ENCODE measurements at places on chromosomes 7 and 10.

GRCh38 chr7:1059200-1060091 is 15.1 kb downstream of the GPR146 start:
- DNase-seq = no peak

DNA sequence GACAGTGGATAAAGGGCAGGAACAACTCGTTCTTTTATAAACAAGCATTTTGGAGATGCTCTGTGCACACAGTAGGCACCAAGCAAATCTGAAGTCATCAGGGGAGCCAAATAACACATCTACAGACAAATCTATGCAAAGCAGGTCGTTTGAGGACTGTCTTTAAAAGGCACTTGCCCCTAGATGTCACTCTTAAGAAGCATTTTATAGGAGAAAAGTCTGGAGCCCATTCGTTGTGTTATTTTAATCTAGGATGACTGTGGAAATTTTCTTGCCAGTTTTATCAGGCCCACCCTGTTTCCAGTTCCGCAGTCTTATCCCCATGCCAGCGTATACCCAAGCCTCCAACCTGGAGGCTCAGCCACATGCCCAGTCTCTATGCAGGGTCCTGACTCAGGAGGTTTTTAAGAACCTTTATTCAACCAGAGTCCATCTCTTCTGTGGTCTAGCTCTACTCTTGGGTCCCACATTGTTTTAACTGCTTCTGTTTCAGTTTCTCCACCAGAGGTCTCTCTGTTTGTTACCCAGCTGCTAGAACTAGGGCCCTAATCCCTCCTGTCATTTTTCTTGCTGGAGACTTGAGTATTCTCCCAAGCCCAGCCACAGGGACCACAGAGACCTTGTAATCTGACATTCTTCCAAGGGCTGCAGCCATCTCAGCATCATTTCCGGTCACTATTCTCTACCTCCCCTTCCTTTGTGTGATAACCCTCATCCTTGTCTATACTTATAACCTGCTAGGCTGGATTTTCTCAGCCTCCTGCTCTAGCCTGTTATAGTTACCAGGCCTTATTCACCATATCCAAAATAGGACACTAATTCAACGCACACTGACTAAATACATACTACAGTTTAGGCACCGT is 26.7 kb downstream of the PIK3CG start:
- DNase-seq = no peak

GRCh38 chr7:20696002-20696605 is 80.6 kb downstream of the ABCB5 start:
- no peak for DNase-seq

DNA sequence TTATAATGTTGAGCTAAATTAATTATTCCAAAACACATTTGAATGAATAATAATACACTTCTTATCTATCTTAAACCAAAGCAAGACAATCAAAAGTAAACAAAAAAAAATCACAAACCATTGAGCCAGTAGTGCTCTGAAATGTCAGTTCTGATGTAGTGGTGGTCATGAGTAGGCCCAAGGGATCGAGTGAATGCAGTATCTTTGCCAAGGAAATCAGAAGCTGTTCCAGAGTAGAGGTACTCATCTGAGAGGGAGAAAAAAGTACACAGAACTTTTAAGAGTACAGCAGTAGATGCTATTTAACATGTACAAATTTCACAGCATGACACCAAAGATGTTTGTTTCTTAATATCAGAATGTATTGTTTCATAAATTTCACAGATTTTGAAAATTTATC is 121.5 kb downstream of the SEMA3D start:
- no peak for DNase-seq

- peak; percentile 55 for DNase-seq
These were observed 162.2 kb upstream of the FAM3C start for GRCh38 chr7:121558288-121558687.

GRCh38 chr7:83610649-83611304 is 38.2 kb downstream of the SEMA3E start:
- DNase-seq = no peak

DNA sequence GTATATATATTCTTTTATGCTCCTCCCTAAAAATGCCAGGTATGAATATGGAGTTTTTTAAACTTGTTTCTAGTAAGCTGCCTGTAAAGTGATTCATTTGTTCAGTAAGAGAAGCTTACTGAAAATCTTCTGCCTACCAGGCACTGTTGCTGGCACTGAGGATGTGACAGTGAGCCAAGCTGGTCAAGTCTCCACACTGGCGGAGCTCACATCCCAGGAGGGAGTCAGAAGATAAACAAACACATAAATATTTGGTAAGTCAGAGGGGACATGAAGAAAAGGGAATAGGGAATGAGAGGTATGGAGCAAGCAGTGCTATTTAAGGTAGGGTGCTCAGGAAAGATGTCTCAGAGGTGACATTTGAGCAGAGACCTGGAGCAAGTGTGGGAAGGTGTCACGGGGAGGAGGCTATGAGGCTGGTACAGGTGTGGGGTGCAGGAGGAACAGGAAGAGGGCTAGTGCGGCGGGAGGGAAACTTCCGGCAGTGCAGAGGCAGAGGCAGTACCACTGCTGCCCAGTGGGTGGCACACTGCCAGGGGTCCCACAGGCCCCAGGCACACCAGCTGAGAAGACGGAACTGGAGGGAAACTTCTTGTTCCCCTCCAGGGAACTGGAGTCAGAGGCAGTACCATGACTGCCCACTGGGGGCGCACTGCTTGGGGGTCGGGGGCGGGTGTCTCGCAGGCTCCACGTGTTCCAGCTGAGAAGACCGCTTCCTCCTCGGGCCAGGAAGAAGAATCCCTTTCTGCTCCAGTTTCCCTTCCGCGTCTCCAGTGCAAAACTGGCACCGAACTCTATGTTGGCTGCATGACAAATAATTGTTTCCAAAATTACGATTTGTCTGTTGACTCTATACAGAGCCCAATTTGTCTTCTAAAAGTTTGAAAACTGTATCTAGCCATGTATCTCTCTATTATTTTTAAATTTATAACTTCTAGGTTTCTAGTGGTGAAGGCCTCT is 161.0 kb downstream of the TEX36 start:
- no peak for DNase-seq

GRCh38 chr7:35691827-35692307 is 3.1 kb downstream of the HERPUD2 start:
- DNase-seq = no peak

DNA sequence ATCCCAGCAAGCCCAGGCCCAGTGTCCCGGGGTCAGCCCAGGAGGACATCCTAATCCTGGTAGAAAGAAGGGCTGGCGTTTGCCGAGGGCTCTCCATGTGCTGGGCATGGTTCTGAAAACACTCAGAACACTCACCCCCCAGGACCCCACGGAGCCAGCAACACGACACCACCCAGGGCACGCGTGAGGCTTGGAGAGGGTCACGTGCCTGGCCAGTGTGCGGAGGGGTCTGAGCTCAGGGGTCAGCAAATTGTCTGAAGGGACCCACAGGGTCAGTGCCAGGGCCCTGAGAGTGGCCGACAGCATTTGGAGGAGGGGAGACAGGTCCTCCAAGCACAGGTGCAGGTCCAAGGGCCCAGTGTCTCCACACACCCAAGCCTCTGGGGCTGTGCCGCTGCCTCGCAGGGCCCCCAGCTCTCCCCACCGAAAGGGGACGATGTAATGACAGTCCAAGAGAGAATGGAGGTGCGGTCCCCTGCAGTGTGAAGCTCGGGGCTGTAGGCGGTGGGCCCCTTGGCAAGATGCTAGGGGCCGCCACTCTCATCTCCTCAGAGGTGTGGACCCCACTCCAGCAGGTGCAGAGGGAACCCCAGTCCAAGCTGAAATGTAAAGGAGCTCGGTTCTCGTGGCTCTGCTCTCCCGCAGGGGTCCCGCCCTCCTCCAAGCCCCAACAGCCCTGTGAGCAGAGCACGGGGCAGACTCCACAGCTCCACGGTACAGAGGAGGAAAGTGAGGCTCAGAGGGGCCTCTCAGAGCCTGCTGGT is 7.8 kb downstream of the FOXL3 start:
- no peak for DNase-seq

- no peak for DNase-seq
These were observed 6.8 kb upstream of the EIF3A start for GRCh38 chr10:119087271-119087882.

GRCh38 chr10:114437473-114438292 is 33.4 kb upstream of the AFAP1L2 start:
- DNase-seq = no peak

- DNase-seq = no peak
These were observed 498.1 kb upstream of the POT1 start for GRCh38 chr7:125427676-125428075.

GRCh38 chr10:116892907-116893685 is 43.8 kb downstream of the ENO4 start:
- DNase-seq = no peak

DNA sequence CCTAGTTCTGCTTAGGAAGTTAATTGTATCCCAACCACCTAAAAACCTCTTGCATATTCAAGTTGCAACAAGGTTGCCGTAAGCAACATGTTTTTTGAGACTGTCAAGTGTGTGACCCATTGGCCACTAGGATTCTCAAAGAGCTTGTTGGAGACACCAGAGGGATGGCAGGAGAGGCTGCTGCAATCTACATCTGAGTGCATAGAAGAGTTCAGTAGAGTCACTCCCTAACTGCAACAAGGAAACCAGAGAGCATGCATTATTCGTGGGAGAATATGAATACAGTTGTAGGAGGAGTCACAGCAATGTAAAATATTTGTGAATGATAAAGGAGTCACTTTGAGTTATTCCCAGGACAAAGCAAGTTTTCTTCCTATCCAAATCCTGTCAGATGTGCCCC is 538.6 kb downstream of the TNS3 start:
- no peak for DNase-seq

DNA sequence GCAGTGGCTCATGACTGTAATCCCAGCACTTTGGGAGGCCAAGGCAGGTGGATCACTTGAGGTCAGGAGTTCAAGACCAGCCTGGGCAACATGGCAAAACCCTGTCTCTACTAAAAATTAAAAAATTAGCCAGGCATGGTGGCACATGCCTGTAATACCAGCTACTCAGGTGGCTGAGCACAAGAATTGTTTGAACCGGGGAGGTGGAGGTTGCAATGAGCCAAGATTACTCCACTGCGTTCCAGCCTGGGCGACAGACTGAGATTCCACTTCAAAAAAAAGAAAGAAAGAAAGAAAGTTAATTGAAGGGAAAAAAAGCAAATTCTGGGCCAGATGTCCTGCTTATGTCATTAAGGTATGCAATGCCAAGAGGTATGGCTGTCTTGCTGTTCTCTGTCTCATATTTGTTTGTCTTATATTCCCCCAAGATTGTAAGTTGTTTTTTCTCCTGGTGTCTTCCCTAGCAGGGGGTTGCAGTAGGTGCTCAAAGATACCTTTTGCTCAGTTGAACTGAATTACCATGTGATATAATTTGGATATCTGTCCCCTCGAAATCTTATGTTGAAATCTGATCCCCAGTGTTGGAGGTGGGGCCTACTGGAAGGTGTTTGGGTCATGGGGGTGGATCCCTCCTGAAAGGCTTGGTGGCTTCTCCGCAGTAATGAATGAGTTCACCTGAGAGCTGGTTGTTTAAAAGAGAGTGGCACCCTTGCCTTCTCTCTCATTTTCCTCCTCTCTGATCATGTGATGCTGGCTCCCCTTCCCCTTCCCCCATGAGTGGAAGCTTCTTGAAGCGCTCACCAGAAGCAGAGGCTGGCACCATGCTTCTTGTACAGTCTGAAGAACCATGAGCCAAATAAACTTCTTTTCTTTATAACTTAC is 60.9 kb downstream of the MYOF start:
- no peak for DNase-seq

DNA sequence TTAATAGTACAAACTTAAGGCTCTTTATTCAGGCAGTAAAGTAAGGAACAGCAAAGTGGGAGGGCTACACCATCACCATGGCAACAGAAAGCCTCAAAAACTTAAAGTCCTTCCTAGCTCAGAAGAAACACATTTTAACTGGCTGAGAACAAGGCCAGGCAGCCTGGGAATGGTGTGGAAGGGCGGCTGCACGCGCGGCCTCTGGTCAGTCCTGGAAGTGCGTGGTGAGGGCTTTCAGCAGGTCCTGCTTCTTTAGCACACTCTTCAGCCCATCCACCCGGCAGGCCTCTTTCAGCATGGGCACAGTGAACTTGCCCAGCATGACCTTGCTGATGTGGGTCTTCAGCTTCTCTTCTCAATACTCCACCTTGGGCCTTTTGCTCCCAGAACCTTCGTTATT is 133.0 kb downstream of the CYP26A1 start:
- DNase-seq = peak; percentile 70

DNA sequence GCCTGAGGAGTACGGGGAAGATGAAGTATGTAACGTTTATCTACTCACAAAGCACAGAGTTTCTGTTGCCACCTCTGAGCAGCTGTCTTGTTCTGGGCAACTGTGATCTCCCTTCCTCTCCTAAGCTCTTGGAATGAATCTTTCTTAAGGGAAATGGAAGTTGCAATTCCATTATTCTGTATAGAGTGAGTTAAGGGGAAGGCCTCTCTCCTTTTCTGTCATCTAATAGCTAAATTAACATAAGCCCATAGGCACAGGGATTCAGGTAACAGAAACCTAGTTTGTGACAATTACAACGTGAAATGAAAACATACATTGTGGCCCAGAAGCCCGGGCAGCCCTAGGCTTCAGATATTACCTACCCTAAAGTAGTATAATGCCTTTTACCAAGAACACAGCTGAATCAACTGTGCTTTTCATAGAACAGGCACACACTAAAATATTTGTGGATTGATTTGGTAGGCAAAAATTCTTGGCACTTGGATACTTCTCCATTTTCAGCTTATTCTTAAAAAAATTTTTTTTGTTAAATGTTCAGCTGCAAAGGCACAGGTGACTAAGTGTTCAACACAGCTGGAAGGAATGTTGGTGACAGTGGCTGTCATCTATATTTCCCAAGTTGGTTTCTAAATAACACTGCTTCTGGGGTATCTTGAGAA is 3.8 kb upstream of the PDCD4 start:
- DNase-seq = no peak

DNA sequence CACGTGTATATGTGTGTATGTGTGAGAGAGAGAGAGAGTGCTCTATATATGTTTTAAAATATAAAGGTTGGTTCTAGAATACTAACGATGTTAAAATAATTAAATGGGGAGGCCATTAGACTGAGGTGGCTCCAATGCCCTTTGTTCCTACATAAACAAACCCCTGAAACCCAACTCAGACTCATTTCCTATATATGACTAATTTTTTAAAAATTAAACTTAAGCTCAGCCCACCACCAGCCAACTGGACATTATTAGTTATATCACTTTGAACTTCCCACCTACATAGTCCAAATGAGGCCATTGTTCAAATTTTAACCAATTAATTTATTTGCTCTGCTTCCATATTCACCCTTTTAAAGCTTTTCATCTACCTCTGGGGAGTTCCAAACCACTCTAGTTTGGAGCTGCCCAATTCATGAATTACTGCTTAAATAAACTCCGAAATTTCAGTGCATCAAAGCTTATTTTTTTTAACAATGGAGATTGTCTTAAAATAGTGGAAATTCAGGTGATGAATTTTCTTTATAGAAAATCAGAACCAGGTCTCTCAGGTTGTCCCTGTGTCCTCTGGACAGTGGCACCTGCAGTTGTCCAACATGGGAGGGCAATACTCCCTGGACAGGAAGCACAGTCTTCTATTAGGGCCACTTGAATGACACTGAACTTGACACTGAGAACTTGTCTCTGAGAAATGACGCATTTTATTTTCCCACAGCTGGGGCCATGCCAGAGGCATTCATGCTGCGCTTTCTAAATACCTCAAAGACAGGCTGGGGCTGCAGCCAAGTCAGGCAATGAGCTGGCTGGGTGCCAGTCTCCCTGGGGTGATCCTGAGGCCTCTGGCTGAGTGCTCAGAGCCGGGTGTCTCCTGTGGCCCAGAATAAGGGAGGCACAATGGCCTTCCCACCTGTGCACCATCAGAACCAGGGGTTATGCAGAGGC is 109.5 kb upstream of the TMEM72 start:
- peak; percentile 1 for DNase-seq

Measured in foreskin melanocyte (primary cell).